Fibroblast of skin of right biceps (primary cell): ENCODE measurements at places on chromosomes 11 and 22.
A peak's percentile ranks its signal among the peaks of the same experiment; 100 is the strongest.

- DNase-seq: no peak
Observed at GRCh38 chr11:87083029-87083428, 45.3 kb downstream of the TMEM135 start.

DNA sequence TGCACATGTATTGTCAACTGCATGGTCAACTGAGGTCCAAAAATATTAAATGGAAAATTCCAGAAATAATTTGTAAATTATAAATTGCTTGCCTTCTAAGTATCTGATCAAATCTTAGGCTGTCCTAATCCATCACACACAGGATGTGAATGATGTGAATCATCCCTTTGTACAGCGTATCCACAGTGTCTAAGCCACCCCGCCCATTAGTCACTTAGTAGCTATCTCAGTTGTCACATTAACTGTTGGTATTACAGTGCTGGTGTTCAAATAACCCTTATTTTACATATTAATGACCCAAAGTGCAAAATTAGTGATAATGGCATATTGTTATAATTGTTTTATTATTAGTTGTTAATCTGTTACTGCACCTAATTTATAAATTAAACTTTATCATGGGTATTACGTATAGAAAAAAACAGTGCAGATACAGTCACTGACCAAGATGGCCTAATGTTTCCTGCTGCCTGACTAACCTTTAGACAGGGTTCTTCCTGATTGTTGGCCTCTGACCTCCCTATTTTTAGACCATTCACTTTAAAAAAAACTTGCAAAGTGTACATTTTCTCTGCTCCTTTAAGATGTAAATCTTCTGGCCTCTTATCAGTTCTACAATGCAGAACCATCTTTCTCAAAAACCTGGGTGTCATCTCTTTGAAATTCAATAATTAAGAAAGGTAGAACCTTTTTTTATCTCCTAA lies 2.9 kb upstream of the SVIP start:
- peak; percentile 2 for DNase-seq

GRCh38 chr11:123822599-123822998 lies 16.4 kb upstream of the OR6M1 start:
- DNase-seq: no peak

GRCh38 chr11:47843361-47844055 lies 4.6 kb downstream of the NUP160 start:
- no peak for DNase-seq

GRCh38 chr11:104146421-104146820 lies 17.5 kb downstream of the PDGFD start:
- DNase-seq: peak; percentile 46

DNA sequence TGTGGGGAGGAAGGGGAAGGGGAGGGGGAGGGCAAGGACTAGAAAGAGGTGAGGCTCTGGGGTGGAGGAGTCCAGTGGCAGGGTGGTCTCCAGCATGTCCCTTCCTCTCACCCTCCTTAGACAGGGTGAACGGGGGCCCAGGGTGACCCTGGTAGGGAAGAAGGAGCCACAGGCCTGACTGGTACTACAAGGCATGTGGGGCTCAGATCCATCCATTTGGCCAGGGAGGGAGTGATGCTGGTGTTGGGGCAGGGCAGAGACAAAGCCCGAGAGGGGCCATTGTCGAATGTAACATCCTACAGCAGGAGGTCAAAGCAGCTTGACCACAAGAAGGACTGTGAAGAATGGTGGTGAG lies 69.0 kb upstream of the SHISAL1 start:
- DNase-seq: no peak

DNA sequence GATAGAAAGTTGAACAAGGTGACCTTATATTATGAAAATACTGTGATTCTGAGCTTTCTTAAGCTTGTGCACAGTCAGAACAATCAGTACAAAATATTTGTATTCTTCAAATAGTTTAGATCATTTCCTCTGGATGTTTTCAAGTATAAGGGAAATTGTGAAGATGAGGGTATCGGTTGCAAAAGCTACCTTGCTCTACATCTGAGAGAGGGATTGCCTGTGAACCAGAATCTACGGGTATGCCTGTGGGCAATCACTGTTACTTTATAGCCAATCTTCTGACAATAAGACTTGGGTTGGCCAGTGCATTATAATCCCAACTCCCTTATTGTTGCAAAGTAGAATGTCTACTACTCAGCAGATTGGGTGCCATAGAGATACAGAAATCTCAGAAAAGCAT lies 90.5 kb downstream of the NTM start:
- DNase-seq: no peak

DNA sequence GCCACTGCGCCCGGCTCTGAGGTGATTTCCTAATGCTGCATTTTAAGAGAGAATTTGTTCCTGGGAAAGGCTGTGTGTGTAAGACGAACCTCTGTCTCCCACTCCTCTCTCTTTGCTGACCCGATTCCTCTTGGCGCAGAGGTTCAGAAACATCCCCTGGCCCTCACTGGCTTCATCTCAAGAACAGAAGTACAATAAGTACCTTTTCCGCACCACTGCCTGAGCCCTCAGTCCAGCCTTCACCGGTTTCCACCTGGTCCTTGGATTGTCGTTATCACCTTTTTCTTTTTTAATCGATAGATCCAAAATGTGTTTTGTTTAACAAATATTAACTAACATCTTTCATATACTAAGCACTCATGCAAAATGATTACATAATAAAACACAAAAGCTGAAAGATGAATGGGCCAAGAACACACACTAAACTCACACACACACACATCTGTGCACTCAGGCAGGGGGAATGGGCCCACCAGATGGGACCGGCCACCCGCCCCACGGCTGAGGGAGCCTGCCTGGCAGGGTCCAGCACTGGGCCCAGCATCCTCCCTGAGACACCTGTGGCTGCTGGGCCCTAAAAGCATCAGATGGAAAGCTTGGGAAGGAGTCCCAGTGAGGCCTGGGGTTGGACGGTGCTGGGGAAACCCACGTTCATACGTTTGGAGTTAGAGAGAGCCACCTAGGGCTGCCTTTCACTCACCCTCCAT lies 50.4 kb upstream of the A4GALT start:
- DNase-seq: no peak

DNA sequence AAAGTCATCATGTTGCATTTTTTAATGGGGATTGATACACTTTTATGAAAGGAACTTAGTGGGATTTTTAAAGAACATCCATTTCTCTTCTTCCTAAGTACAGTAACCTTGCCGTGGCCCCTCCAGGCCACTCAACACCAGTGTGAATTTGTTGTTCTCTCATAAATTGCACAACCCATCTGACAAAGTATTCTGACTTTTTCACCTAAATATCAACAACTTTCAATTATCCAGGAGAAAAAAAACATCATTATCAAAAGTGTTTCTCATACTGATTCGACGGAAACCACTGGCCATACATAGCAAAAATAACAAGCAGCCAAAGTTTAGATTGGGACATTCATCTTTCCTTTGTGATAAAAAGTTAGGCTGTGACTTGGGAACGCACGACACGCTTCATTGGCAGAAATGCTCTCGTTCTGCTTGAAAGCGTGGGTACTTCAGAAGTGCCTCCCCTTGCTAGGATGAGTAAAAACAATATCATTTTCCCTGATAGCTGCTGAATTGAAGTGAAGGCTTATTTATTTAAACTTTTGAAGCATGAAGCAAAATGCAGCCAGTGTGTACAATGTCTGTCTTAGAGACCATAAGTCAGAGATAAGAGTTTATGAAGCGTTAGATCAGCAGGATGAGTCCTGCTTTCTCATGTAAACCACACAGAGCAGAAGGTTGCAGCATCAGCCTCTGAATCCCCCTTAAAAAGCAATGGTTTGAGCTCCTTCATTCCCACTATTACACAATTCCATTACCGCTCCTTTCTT lies 20.6 kb upstream of the EIF3M start:
- no peak for DNase-seq
